IgD-negative memory B cell (primary cell): ENCODE measurements at places on chromosomes 2 and 18. TPM values are rescaled to one million over a fixed set of nuclear protein-coding genes. Genes with fewer than 3 reads are reported as not detected.

The NEUROD1 gene
- not detected for polyA plus RNA-seq

The LYG2 gene
- polyA plus RNA-seq, result not detected

The DCC gene
- polyA plus RNA-seq, result not detected

The POTEC gene
- not detected for polyA plus RNA-seq

The UGT1A10 gene
- polyA plus RNA-seq, result not detected

The TLX2 gene
- polyA plus RNA-seq, result not detected

The CROCC2 gene
- not detected for polyA plus RNA-seq

The PARD3B gene
- 0.04 TPM for polyA plus RNA-seq

The HOXD3 gene
- not detected for polyA plus RNA-seq

The RUFY4 gene
- 0.25 TPM for polyA plus RNA-seq

The ACKR3 gene
- 1.4 TPM for polyA plus RNA-seq

The MERTK gene
- polyA plus RNA-seq, result 0.33 TPM

The TMEM37 gene
- polyA plus RNA-seq, result not detected

The BCL11A gene
- polyA plus RNA-seq, result 189 TPM

The HNMT gene
- polyA plus RNA-seq, result not detected

The G6PC2 gene
- not detected for polyA plus RNA-seq

The YIPF4 gene
- 24.2 TPM for polyA plus RNA-seq

The FBXO41 gene
- 3.8 TPM for polyA plus RNA-seq

The SPATS2L gene
- polyA plus RNA-seq, result 0.50 TPM

The UGT1A8 gene
- not detected for polyA plus RNA-seq

The FAM161A gene
- 1.4 TPM for polyA plus RNA-seq

The SNED1 gene
- 17.0 TPM for polyA plus RNA-seq

The CRYBA2 gene
- not detected for polyA plus RNA-seq

The RNF125 gene
- 11.7 TPM for polyA plus RNA-seq

The CRACDL gene
- not detected for polyA plus RNA-seq

The MOGAT1 gene
- not detected for polyA plus RNA-seq

The ADGRF3 gene
- polyA plus RNA-seq, result 0.38 TPM

The GAREM2 gene
- 0.19 TPM for polyA plus RNA-seq

The ATP6V1B1 gene
- polyA plus RNA-seq, result not detected

The COBLL1 gene
- 114 TPM for polyA plus RNA-seq

The MC5R gene
- not detected for polyA plus RNA-seq

The HAAO gene
- polyA plus RNA-seq, result 5.7 TPM

The REEP1 gene
- not detected for polyA plus RNA-seq

The TMEM17 gene
- polyA plus RNA-seq, result not detected

The CELF4 gene
- 0.21 TPM for polyA plus RNA-seq

The MLPH gene
- polyA plus RNA-seq, result not detected

The KCNG2 gene
- polyA plus RNA-seq, result not detected

The DNAJC27 gene
- polyA plus RNA-seq, result 4.9 TPM

The DNMT3A gene
- 4.9 TPM for polyA plus RNA-seq

The TEX51 gene
- polyA plus RNA-seq, result not detected

The TEKT4 gene
- polyA plus RNA-seq, result not detected

The RAB6C gene
- polyA plus RNA-seq, result not detected

The SNTG2 gene
- not detected for polyA plus RNA-seq
